ENCODE measurements at places on chromosomes 6 and 20.

DNA sequence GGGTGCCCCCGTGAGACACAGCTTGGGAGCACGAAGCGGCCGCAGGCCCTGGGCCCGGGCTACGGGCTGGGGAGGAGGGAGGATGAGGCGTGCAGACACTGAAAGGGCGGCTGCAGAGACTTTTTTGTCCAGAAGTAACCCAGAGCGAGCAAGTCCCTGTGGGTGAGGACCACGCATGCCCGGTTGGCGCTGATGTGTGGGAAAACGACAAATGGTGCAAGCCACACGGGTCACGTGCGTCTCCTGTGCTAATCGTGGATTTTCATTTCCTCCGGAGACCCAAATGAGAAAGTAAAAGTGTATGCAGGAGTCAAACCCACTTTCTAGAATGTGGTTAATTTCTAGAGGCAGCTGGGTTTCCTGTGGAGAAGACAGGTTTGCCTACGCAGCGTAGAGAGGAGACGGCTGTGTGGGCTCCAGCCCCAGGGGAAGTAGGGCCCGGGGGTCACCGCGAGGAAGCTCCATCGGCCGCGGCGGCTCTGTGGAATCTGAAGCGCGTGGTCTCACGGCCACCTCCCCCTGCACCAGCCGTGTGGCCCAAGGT is 19.0 kb downstream of the DLL1 start:
- DNase-seq: peak; percentile 44

- DNase-seq: no peak
Measured at GRCh38 chr6:153125032-153125431, 6.0 kb downstream of the RGS17 start.

DNA sequence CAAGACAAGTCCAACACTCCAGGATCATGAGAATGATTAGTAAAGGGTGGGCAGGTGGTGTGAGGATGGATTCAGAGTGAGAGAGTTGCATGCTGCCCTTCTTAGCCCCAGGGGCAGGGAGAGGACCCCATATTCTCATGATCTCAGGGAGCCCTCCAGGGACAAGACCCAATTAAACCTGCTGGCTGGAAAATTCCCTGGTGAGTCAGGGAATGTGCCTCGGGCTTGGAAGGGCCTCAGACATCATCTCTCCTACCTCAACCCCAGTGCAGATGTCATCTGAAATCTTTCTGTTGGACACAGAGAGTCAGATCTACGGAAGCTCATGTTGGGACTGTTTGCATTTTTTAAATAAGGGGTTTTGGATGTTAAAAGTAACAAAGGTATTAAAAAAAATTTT is 9.2 kb upstream of the SIRPD start:
- DNase-seq: no peak

GRCh38 chr6:36478051-36478526 is 35.3 kb downstream of the KCTD20 start:
- no peak for DNase-seq
